ENCODE measurements at places on chromosomes 2 and 18. TPM values are rescaled to one million over a fixed set of nuclear protein-coding genes. Genes with fewer than 3 reads are reported as not detected.
A peak's percentile ranks its signal among the peaks of the same experiment; 100 is the strongest.

DNA sequence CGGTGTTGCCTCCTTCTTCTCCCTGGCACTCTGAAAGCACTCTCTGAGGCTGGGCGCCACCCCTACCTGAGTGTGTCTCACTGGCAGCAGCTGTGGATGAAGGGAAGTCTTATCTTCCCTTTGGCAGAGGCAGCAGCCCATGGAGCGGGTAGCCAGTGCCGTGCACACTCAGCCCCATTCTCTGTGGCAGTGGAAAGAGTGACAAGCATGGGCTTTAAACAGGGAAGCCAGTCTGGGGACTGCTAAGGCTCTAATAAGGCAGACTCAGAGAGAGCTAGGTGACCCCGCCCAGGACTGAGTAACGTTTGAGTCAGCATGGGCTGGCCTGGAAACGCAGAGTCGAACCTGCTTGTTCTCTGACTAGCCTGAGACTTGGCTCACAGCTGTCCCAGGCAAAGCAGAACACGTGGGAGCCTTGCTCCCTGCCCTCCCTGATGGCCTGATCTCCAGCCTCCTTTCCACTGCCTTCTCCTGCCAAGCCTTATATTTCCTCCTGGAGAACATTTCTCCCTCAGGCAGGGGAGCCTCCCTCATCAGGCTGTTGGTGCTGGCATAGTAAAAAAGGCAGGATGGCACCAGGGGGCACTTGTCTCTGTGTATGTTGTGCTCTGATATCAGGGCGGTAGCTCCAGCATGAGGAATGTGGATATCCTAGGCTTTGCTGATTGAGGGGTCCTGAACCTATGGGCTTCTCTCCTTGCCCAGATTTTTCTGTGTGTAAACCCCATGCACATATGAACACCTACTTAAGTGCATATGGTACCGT, 93.9 kb upstream of the LGALSL start:
- peaks cover 59% of the 10 kb centered on the region for H3K4me1 ChIP-seq
- H3K36me3 ChIP-seq: no peaks in the 10 kb centered on the region
- H3K27me3 ChIP-seq: no peaks in the 10 kb centered on the region
- H3K4me3 ChIP-seq: peak overlapping the region; percentile 35

DNA sequence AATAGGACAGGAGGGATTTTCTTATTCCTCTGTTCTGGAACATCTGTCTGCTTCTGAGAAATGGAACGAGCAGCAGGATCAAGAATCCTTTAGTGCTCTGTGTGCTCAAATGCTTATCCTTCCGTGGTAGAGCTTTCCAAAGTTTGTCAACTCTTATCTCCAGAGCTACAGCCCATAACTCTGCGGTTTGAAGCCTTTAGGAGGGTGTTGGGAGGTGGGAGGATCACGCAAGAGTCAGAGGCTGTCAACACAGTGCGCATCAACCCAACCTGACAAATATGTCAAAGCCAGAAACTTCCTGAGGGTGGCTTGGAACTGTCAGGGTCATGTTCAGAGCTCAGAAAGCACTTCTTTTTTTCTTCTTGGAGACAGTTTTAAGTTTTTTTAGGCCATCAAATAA, 95.9 kb downstream of the CRIM1 start:
- no peak overlapping the region for H3K27ac ChIP-seq
- DNase-seq: no peak
- no peaks in the 10 kb centered on the region for H3K27me3 ChIP-seq
- peaks cover 48% of the 10 kb centered on the region for H3K4me1 ChIP-seq

Gene MOGAT1
- not detected for total RNA-seq

GRCh38 chr2:204325468-204325867, 219.8 kb upstream of the PARD3B start:
- no peaks in the 10 kb centered on the region for H3K27me3 ChIP-seq
- DNase-seq: peak; percentile 87
- no peak overlapping the region for H3K27ac ChIP-seq

DNA sequence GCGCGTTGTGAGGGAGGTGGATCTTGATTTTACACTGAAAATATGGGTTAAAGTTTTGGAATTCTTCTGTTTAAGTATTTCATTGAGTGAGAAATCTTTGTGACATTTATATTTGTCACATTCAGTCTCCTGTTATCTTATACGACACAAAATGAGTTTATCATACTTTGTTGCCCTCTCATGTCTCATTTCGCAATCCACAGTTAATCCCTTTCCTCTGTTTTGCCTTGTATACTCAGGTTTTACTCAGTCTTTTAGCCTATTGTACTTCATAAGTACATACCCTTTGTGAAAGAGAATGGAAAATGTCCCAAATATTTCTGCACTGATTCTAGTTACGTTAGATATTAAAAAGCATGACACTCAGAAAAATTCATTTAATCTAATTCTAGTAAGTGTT, 142.7 kb downstream of the ATP9B start:
- no peak overlapping the region for H3K4me3 ChIP-seq
- peaks cover 2% of the 10 kb centered on the region for H3K36me3 ChIP-seq
- DNase-seq: no peak
- H3K4me1 ChIP-seq: peaks cover 6% of the 10 kb centered on the region
- no peaks in the 10 kb centered on the region for H3K27me3 ChIP-seq

Gene OXER1
- total RNA-seq: not detected

- H3K4me1 ChIP-seq: no peaks in the 10 kb centered on the region
- H3K27me3 ChIP-seq: no peaks in the 10 kb centered on the region
- H3K36me3 ChIP-seq: no peaks in the 10 kb centered on the region
- no peak overlapping the region for H3K4me3 ChIP-seq
- no peak for DNase-seq
Measured at GRCh38 chr18:32520771-32521170, 50.1 kb upstream of the GAREM1 start.

GRCh38 chr2:230680463-230681170, 32.0 kb upstream of the CAB39 start:
- H3K4me3 ChIP-seq: no peak overlapping the region
- peaks cover 44% of the 10 kb centered on the region for H3K4me1 ChIP-seq
- H3K36me3 ChIP-seq: no peaks in the 10 kb centered on the region
- H3K27ac ChIP-seq: peak overlapping the region; percentile 45

Gene GALNT13
- 2.6 TPM for total RNA-seq

Gene TUBB8B
- not detected for total RNA-seq

DNA sequence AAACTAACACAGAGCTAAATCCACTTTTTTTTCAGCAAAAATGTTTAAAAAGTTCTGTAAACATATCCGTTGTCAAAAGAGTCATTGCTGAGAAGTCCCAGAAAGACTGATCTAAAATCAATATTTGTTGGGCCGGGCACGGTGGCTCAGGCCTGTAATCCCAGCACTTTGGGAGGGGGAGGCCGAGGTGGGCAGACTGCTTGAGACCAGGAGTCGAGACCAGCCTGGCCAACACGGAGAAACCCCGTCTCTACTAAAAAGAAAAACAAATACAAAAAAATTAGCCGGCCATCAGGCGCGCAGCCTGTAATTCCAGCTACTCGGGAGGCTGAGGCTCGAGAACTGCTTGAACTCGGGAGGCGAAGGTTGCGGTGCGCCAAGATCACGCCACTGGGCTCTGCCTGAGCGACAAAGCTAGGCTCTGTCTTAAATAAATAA, 1.4 kb downstream of the OLA1 start:
- peaks cover 17% of the 10 kb centered on the region for H3K4me1 ChIP-seq
- peak overlapping the region; percentile 90 for H3K4me3 ChIP-seq
- DNase-seq: peak; percentile 37

Gene FEV
- total RNA-seq: 0.07 TPM

DNA sequence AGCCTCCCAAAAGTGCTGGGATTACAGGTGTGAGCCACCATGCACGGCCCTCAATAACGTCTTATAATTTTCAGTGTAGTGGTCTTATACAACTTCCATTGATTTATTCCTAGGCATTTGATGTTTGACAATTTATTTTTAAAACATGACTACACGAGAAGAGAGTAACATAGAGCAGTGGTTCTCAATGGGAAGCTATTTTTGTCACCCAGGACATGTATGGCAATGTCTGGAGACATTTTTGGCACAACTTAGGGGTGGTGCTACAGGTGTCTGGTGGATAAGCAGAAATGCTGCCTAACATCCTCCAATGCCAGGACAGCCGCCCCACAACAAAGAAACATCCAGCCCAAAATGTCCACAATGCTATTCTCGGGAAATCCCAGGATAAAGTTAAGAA, 12.7 kb upstream of the ANXA4 start:
- H3K36me3 ChIP-seq: no peaks in the 10 kb centered on the region
- H3K4me1 ChIP-seq: no peaks in the 10 kb centered on the region
- DNase-seq: no peak
- H3K27ac ChIP-seq: no peak overlapping the region

DNA sequence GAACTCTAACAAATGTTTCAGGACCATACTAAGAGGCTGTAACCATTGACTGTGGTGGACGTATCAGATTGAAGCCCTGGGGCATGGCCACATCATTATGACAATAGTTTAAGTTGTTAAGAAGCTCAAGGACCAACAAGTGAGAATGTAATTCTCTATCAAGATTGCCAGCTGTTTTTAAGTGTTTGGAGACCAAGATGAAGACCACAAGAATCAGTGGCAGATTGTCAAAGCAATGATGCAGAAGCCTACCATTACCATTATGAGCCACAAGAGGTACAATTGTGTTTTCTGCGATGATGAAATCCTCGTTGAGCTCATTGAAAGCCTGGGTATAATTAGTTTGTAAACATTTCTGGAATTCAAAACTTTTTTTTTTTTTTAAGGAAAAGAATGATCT, 261.1 kb upstream of the ZEB2 start:
- H3K36me3 ChIP-seq: no peaks in the 10 kb centered on the region
- no peak overlapping the region for H3K4me3 ChIP-seq
- H3K27me3 ChIP-seq: no peaks in the 10 kb centered on the region
- H3K27ac ChIP-seq: no peak overlapping the region
- no peaks in the 10 kb centered on the region for H3K4me1 ChIP-seq

DNA sequence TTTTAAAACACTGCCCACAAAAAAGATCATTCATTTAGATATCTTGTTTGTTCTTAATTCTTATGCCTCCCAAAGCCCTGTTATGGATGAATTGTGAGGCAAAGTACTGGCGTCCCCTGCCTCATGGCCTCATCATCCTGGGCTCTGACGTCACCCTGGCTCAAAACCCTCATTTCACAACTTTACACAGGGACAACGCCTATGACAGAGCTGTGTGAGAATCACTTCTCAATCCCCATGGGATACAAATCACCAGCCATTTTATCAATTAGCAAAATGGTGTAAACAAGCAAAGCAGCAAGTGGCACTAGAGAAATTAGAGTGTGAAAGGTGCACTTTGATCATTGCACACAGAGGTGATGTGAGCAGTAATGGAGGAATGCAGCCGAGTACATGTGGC, 16.6 kb downstream of the FHOD3 start:
- H3K4me1 ChIP-seq: peaks cover 65% of the 10 kb centered on the region
- no peak overlapping the region for H3K4me3 ChIP-seq
- H3K36me3 ChIP-seq: no peaks in the 10 kb centered on the region
- DNase-seq: no peak

Gene ZBTB7C
- 1.1 TPM for total RNA-seq

DNA sequence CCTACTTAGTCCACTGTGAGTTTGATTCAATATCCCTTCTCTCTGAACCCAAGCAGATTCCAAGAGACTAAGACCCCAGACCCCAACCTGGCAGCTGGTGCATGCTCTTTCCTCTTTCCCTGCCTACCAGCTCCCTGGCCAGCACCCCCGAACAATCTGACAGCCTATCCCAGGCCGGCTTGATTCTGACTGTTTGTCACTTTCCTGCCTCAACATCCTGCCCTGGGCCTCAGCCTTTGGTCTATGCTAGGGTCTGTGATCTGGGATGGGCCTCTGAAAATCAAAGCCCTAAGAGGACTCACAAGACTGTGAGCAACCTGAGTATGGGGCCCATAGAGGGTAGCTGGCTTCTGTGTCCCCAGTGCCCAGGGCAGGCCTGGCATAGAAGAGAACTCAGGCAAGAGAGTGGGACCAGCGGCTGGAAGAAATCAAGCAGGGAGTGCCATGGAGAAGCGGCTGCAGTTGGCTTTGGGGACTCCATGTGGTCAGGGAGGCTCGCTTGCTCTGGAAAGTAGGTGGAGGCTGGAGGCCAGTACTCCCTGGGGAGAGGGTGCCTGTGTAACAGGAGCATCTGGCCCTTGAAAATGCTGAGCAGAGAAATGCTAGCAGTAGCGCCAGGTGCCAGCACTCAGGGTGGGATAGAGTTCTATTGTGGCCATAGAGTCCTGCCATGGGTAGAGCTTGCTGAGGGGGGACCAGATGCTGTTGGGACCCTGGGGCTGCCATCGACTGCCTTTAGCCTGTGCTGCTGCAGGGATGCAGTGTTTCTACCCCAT, 343.9 kb downstream of the DYSF start:
- no peak overlapping the region for H3K27ac ChIP-seq
- H3K27me3 ChIP-seq: no peaks in the 10 kb centered on the region
- no peak overlapping the region for H3K4me3 ChIP-seq
- DNase-seq: no peak

DNA sequence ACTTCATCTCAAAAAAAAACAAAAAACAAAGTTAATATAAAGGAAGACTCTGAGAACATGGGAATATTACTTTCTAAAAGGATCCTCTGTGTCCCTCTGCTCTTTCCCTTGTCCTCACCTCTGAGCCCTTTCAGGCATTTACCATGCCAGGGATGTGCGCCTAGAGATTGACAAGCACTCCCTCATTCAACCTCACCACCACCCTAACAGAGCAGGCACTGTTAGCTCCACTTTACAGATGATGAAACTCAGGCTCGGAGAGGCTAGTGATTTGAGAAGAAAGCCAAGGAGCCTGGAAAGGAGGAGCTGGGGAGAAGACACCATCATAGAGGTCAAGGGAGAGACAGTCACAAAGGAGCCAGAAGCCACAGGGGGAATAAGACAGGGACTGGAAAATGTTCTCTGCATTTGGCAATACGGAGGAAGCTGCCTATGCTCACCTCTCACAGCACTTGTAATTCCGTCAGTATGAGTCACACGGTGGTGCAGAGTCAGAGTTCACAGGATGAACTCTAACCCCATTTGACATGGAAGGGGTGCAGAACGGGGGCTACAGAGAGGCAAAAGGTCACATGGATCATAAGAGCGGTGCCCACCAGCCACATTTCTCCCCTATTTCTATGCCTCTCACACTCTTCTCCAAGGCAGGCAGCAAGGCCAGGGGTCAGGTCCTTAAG, 101.8 kb upstream of the NFU1 start:
- no peak overlapping the region for H3K27ac ChIP-seq
- no peak overlapping the region for H3K4me3 ChIP-seq
- H3K4me1 ChIP-seq: peaks cover 9% of the 10 kb centered on the region
- peaks cover 5% of the 10 kb centered on the region for H3K36me3 ChIP-seq

DNA sequence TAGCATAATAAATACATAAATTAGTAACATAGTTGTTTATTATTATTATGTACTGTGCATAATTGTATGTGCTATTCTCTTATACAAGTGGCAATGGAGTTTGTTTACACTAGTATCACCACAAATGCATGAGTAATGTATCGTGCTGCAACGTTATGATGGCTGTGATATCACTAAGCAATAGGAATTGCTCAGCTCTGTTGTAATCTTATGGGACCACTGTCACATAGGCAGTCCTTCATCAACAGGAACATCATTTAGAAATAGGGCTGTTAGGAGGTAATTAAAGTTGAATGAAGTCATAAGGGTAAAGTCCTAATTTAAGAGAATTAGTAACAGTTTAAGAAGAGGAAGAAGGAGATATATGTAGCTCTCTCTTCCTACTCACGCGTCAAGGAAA, 33.8 kb downstream of the TEX51 start:
- no peaks in the 10 kb centered on the region for H3K36me3 ChIP-seq
- H3K4me1 ChIP-seq: no peaks in the 10 kb centered on the region
- no peak overlapping the region for H3K27ac ChIP-seq

GRCh38 chr2:9441556-9441955, 18.1 kb downstream of the CPSF3 start:
- H3K36me3 ChIP-seq: peaks cover 50% of the 10 kb centered on the region
- H3K4me1 ChIP-seq: 0 out of 2 replicates have a peak, but pooled peaks cover 4% of the 10 kb centered on the region
- no peak overlapping the region for H3K4me3 ChIP-seq

GRCh38 chr18:56108478-56109367, 520.7 kb upstream of the TCF4 start:
- DNase-seq: no peak
- H3K27me3 ChIP-seq: no peaks in the 10 kb centered on the region
- H3K36me3 ChIP-seq: no peaks in the 10 kb centered on the region
- no peak overlapping the region for H3K4me3 ChIP-seq
- H3K27ac ChIP-seq: no peak overlapping the region

Data from PC-3 (cell line).